ENCODE measurements at places on chromosomes 12 and 14. TPM values are rescaled to one million over a fixed set of nuclear protein-coding genes. Genes with fewer than 3 reads are reported as not detected.

- DNase-seq, result no peak
Observed at GRCh38 chr12:86521870-86522269, 265.7 kb upstream of the MGAT4C start.

DNA sequence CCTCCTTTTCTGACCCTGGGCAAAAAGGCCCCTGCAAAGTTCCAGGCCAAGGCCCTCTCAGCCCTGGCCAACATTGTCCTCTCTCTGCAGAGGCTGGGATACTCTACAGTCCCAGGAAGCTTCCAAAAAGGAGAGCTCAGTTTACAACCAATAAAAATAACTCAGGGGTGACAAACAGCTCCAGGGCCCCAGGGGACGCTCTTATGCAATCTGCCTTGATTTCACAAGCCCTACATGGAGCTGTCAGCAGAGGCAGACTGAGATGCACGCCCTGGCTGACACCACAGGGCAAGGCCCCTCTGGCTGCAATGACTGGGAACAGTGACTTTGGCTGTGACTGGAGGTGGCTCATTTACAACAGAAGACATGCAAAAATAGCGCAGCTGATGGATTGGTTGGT lies 129.0 kb upstream of the MED13L start:
- DNase-seq, result peak; percentile 82

DNA sequence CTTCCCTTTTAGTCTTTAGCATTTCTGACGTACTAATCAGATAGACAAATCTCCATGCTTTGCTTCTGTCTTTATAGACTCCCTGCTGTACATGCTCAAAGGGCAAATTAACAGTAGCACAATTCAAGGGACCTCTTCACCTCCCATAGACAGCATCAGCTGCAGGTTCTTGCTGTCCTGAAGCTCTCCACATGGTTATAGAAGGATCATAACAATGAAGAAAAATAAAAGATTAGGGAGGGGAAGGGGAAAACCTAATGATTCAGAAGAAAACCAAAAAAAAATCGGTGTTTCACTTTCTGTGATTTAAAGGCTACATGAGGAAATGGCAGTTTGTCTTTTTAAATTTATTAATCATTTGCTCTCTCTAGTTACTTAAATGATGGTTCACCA lies 155.5 kb downstream of the PTCSC3 start:
- no peak for DNase-seq

GRCh38 chr14:68820536-68820935 lies 27.7 kb upstream of the ZFP36L1 start:
- DNase-seq, result peak; percentile 31

GRCh38 chr14:68278576-68279436 lies 459.2 kb downstream of the RAD51B start:
- peak; percentile 31 for DNase-seq

DNA sequence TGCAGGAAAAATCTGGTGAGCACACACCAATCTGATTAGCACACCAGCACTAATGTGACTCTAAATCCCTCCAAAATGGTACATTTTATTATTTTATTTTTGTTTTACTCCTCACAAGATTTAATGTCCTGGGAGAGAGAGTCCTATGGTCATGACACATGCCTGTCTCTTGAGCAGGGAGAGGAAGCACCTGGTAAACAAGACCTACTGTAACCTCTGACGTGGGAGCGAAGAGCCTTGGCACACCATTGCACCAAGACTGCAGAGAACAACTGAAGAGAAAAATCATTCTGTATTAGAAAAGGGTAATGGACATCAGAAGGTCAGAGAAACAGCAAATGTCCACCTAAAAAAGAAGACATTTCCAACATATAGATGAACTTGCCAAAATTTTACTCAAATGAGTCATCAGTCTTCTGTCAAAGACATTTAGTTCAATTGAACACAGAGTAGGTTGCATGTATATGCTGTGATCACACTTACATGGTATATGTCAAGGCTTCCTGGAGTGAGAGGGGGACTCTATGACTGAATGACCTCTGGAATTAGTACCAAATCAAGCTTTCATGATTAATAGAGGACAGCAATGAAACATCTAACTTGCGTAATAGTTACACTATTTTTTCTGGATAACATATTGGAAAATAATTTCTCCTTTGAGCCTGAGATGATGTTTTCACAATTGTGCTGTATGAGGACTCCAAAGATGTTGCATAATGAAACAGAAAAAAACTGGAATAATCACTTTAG lies 186.9 kb upstream of the FLRT2 start:
- DNase-seq, result no peak

- DNase-seq, result no peak
Observed at GRCh38 chr14:61472801-61473376, 151.5 kb downstream of the PRKCH start.

GRCh38 chr14:90733139-90733808 lies 83.0 kb downstream of the TTC7B start:
- no peak for DNase-seq

- no peak for DNase-seq
Observed at GRCh38 chr12:12068751-12069150, 2.0 kb upstream of the BCL2L14 start.

DNA sequence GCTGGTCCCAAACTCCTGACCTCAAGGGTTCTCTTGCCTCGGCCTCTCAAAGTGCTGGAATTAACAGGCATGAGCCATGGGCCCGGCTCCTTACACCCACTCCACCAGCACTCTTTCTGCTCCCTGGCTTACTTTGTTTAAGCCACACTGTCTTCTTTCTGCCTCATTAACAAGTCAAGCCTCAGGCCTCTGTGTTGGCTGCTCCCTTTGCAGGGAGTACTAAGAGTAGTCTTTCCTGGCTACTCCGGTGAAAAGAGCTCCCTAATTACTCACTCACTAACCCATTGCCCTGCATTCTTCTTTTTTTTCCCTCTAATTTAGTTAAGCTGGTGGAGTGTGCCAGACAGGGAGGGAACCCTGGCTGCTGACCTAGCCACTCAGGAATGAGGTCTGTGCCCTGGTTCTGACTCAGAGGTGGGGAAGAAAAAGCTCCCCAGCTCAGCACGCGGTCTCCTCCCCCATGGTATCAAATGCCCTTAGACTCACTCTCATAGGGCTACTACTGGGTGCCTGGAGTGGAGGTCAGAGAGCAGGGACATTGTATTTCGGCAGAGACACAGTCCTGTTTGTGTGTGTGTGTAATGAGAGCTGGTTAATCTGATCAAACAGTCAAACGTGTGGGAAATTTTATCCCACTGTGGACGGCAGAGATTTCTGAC lies 19.8 kb downstream of the GALNT6 start:
- peak; percentile 92 for DNase-seq

GRCh38 chr12:40917561-40917960 lies 225.3 kb downstream of the CNTN1 start:
- DNase-seq, result no peak

- no peak for DNase-seq
Observed at GRCh38 chr14:101579372-101580080, 18.2 kb downstream of the DIO3 start.

KRT71 gene
- total RNA-seq, result not detected

TPPP2 gene
- not detected for total RNA-seq

TBX5 gene
- 0.17 TPM for total RNA-seq

PTPRR gene
- total RNA-seq, result not detected

NYNRIN gene
- 8.1 TPM for total RNA-seq

EPYC gene
- total RNA-seq, result not detected

All from adrenal gland (tissue), 19 donors.